ENCODE measurements at places on chromosomes 11 and 22.

GRCh38 chr11:72925656-72926055, 111.4 kb downstream of the ATG16L2 start:
- no peak for ATAC-seq

GRCh38 chr11:93832780-93833179, 17.6 kb downstream of the VSTM5 start:
- ATAC-seq, result no peak

DNA sequence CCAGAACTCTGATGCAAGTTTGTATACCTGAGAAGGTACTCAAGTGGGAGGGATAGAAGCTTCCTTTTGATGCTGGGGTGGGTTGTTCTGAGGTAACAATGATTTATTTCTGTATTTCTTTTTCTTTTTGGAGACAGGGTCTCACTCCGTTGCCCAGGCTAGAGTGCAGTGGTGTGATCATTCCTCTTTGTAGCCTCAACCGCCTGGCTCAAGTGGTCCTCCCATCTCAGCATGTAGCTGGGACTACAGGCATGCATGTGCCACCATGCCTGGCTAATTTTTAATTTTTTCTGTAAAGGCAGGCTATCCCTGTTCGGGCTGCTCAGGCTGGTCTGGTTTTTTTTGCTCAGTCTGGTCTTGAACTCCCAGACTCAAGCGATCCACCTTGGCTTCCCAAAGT, 7.9 kb downstream of the KDM2A start:
- no peak for ATAC-seq

DNA sequence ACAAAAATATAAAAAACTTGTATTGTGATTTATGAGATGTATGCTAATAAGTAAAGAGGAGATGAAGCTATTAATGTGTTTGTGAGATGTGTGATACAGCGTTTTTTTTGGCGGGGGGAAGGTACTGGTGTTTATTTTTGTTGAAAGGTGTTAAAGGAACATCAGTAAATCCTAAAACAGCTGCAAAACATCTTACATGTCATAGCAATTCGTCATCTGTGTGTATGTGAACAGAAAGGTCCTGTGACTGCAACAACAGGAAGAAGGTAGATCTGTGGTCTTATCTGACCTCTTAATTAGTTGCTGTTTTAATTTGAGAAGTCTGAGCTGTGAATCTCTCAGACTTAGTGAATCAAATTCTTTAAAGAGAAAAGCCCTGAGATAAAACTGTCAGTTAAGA, 1041.1 kb downstream of the JRKL start:
- ATAC-seq, result no peak

DNA sequence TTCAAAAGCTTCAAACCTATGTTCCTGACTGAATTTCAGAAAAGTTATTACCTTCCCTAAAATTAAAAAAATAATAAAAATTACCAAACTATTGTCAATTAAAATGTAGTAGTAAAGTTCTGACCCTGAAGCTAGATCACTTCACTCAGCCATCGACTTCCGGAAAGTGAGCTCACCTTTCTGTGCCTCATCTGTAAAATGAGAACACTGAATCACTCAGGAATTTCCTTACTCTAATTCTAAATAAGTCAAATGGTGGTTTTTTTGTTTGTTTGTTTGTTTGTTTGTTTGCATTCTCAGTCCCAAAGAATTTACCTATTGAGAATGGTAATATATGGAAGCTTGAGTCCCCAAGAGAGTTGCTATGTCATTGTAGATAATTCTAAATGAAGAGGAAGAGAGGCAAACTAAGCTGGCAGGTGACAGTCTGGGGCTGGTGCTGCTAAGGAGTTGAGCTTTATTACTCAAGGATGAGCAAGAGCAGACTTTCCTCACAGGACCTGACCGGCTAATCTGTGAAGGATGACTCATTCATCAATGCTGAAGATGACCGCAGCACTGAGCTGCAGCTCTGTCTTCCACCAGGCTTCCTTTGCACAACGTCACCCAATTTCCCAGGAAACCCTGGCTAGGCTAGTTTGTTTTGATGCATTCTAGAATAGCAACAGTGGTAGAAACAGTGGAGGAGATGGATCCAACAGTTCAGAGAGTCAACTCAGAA, 248.8 kb downstream of the RAB38 start:
- peak; percentile 24 for ATAC-seq

DNA sequence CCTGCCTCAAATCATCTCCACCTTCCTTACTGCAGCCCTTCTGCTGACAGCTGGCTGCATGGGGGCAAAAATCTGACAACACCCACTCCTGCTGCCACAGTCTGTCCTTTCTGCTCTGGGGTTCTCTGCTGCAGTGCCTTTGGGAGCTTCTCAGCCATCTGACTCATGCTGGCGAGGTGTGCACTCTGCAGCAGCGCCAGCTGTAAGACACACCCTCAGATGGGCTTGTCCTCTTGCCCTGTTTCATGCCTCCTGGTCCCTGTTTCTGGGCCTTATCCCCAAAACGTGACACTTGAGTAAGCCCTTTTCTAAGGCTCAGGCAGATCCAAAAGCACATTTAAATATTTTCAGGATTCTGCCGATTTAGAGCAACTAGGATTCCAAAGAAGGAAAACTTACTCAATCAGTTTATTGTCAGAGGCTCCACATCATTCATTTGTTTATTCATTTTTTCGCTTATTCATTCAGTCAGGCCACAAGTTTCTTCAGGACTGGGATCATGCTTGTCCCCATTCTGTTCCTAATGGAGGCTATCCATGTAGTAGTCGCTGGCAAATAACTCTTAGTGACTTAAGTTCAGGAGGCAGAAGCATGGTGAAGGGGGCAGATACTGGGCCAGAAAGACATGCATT, 60.2 kb downstream of the SMIM38 start:
- ATAC-seq, result no peak

DNA sequence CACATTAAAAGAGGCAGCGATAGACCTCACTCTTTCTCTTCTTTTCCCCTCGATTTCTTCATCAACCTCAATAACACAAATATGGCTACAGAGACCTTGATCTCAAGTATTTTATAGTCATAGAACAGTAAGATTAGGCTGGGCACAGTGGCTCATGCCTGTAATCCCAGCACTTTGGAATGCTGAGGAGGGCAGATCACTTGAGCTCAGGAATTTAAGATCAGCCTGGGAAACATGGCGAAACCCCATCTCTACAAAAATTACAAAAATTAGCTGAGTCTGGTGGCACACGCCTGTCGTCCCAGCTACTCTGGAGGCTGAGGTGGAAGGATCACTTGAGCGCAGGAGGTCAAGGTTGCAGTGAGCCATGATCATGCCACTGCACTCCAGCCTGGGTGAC, 14.6 kb downstream of the SLN start:
- ATAC-seq, result no peak

All from activated T-helper 17 cell treated with anti-CD3 and anti-CD28 coated beads, Interleukin-2, amount 50 U/mL, for 72 hours (primary cell).